ENCODE measurements at places on chromosomes 11 and 22.

DNA sequence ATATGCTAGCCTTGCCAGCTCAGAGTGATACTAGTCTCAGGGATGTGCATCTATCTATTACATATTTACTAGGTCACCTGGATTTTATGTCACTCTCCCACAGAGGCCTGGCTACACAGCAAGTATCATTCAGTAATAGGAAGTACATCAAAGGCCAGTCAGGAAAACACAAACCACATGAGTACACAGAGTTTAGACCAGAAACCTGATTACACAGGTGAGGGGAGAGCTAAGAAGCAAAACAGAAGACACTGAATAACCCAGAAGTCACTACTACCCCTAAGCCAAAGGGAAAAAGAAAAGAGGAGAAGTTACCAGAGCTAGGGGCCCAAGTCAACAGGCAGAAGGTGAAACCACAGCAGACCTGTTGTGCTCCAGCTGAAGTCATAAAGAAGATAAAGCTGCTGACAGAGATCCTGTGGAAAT lies 13.3 kb downstream of the LPXN start:
- no peak for DNase-seq

GRCh38 chr11:117435326-117435725 lies 107.7 kb downstream of the CEP164 start:
- no peak for DNase-seq

GRCh38 chr11:1381793-1382425 lies 7.8 kb upstream of the BRSK2 start:
- DNase-seq = no peak

- DNase-seq = peak; percentile 69
Observed at GRCh38 chr11:3164552-3165151, 458 bp downstream of the OSBPL5 start.

- DNase-seq = no peak
Observed at GRCh38 chr22:36452250-36452977, 29.0 kb downstream of the TXN2 start.

DNA sequence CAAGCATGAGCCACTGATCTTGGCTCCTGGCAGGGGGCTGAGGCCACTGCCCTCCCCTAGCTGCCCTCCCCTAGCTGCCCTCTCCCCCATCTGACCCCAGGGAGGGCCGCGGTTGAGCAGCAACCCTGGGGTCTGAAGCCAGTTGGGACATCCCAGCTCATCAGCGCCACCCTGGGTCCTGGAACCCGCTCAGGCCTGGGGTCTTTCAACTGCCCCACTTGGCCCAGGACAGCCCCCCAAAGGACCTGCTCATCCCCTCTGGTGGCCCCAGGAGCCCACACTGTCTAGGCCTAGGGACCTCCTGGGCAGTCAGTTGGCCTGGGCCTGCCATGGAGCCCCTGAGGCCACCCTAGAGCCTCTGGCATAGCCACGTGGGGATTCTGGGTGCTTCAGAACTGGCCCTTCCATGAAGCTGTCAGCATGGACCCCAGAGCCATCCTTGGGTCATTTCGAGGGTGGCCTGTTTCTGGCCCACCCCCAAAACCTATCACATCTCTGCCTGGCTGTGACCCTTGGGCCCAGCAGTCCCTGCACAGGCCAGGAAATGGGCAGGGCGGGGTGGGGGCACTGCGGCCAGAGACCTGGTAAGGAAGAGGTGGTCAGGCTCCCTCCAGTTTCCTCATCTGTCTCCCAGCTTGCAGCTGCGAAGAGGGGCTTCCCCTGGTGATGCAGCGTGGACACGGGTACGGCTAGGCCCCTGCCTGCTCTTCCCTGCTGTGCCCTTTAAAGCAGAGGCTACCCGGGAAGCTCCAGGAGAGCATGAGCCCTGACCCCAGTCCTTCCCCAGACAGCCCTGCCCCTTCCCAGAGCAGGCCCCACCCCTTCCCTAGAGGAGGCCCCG lies 37.9 kb downstream of the MUC2 start:
- DNase-seq = no peak

DNA sequence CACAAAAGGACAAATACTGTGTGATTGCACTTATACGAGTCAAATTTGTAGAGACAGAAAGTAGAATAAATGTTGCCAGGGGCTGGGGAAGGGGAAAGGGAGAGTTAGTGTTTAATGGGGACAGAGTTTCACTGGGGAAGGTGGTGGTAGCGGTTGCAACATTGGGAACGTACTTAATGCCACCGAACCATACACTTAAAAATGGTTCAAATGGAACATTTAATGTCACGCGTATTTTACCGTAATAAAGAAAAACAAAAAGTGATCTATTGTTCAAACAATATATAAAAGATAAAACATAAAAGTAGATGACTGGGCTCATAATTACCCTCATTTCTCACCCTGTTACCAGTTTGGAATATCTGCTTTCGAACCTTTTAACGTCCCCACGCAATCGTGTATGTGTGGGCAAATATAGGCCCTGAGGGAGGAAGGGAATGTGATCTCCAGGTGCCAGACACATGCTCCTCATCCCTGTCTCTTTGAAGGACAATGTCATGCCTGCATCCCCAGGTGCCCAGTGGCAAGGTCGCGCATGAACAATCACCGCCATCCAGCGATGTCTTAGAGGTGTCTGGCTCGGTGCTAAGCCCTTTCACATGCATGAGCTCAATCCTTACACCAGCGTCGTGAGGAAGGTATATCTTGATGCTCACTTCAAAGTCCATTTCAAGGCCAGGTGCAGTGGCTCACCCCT lies 35.3 kb downstream of the LIF start:
- peak; percentile 24 for DNase-seq

All from SK-N-SH (cell line).